ENCODE measurements at places on chromosomes 5 and 9. TPM values are rescaled to one million over a fixed set of nuclear protein-coding genes. Genes with fewer than 3 reads are reported as not detected.
A peak's percentile ranks its signal among the peaks of the same experiment; 100 is the strongest.

DNA sequence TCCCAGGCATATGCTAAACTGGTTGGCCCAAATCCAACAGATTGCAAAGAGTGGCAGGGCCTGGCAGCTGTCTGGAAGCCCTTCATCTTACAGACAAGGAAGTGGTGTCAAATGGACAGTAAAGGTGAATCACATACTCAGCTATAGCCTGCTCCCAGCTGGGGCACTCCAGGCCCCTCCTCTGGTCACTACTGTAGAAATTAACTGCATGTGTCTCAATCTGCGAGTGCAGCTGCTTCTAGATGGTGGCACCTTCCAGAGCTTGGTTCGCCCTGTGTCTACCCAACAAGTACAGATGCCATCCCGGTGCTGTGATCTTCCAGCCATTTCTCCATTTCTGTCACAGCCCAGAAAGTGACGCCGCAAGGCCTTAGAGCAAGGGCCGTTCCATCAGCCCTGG is 50.2 kb downstream of the OTULIN start:
- peak; percentile 88 for DNase-seq

DNA sequence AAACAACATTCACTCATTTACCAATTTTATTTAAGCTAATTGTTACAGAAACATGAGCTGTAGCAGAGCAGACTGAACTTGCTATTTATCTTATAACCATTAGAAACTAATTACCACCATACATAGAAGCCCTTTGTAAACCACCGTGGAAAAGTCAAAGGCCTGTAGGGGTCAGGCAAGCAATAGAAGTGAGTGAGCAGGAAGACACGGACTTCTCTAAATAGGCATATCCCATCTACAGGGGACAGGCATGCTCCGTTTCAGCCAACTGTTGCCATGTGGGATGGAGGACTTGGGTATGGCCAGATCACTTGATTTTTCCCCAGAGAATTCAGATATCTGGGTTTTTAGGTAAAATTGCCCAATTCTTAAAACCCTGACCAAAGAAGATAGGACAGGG is 44.8 kb downstream of the PRRC1 start:
- DNase-seq = peak; percentile 33

DNA sequence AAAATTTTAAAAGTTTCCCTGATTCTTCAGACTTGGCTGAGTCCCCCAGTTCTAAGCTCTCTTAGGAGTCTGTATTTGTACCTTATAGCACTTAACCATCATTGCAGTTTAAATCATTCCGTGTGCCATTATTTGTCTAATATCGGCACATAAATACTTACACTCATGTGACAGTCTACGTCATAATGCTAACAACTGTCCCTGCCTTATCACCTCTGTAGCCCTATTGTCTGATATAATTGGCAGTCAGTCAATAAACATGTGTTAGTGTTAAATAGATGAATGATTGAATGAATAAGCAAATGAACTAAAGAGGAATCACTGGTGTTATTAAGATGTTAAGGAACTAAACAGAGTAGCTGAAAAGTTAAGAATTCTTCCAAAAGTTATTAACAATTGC is 287.8 kb downstream of the EBF1 start:
- no peak for DNase-seq

- no peak for DNase-seq
Measured at GRCh38 chr9:108850293-108850897, 5.4 kb downstream of the ACTL7B start.

- DNase-seq = no peak
Measured at GRCh38 chr5:110634475-110634874, 92.0 kb downstream of the TMEM232 start.

- DNase-seq = peak; percentile 17
Measured at GRCh38 chr5:143399616-143400540, 3.6 kb downstream of the NR3C1 start.

GRCh38 chr5:154098465-154098864 is 59.7 kb downstream of the MFAP3 start:
- DNase-seq = no peak

- no peak for DNase-seq
Measured at GRCh38 chr5:139592289-139592688, 31.1 kb downstream of the UBE2D2 start.

Gene BRINP1
- 0.47 TPM for total RNA-seq

Gene IFNA13
- not detected for total RNA-seq

DNA sequence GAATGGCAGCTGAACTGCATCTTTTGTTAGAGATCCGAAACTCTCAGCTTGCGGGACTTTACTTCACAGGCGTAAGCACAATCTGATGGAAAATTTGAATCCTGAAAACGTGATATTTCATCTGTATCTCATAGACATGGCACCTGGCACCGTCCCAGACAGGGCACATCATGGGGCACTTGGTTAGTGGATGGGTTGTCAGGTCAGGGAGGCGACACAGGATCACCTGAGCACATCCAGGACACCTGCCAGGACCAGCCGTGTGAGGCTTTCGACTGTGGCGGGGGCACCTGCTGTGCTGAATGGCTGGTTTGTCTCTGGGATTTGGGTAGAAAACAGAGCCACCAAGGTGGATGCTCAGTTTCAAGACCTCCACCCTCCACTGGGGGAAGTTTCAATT is 11.3 kb upstream of the ZFP62 start:
- DNase-seq = no peak

DNA sequence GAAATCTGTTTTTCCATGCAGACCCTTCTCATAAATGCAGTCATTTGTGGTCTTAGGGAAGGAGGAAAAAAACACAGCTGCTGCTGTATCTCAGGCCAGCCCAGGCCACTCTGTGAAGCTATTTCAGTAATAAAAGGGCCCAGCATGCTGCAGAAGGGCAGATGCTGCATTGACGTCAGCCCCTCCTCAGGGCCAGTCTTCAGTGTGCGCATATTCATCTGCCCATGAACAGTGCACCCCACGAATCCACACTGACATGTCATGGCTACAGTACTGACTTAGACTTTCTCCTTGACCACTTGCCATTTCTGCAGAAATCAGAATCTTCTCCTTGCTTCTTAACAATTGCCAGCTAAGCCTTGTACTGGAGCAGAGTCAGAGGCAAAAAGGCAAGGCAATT is 304.7 kb downstream of the GABRG2 start:
- DNase-seq = peak; percentile 42

DNA sequence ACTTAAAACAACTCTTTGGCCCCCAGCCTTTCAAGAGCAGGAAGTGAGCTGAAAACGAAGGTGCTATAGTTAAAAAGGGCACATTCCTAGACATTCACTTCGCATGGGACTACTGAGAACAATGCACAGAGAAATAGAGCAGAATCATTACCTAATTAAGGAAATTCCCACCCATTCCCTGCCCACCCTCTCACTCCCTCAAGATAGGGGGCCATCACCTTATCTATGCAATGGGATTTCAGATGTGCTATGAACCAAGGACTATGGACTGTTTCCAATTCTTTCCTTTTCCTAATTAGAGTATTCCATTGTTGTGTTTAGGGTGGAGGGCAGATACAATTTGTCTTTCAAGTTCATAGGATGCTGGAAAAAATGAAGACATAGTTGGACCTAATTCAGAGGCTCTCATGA is 476.8 kb downstream of the CETN3 start:
- no peak for DNase-seq

DNA sequence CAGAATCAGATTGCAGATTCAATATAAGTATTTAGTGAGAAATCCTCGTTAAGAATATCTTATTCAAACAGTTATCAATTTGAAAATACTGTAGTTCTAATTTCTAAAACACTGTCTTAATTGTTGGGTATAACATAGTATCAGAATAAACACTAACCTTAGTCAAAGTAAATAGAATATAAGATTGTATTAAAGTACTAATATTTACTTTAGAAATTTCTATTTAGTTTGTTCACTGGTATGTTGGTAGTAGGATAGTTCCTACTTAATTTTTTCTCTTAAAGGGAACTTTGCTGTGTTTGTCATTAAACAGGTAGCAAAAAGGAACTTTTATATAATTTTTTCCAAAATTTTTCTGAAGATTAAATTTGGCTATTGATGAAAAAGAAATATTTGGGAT is 42.3 kb downstream of the FAM174A start:
- DNase-seq = no peak
